D341Med (cell line): ENCODE measurements at places on chromosomes 3 and 15.

DNA sequence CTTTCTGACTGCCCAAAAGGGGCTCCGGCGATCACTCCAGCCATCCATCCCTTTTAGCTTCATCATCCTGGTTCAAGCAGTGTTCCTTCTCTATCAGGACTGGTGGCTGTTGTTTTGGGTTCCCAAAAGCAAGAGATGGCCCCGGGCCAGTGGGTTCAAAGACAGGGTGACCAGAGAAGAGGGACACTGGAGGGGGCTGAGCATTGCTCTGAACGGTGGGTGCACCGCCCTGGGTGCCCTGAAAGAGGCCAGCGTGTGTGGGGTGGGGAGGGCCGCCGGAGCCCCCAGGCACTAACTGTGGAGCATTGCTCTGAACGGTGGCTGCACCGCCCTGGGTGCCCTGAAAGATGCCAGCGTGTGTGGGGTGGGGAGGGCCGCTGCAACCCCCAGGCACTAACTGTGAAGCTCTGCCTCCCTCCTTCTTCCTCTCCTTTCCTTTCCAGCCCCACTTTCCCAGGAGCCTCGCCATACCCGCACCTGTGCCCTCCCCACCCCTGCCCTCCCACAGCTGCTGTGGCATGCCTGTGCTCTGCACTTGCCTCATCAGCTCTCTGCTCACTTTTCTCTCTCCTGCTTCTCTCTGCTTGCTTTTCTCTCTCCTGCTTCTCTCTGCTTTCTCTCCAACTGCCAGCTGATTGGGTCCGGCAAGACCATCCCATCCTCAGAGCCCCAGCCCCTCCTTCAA, 37.4 kb upstream of the OR4F6 start:
- no peak for DNase-seq

DNA sequence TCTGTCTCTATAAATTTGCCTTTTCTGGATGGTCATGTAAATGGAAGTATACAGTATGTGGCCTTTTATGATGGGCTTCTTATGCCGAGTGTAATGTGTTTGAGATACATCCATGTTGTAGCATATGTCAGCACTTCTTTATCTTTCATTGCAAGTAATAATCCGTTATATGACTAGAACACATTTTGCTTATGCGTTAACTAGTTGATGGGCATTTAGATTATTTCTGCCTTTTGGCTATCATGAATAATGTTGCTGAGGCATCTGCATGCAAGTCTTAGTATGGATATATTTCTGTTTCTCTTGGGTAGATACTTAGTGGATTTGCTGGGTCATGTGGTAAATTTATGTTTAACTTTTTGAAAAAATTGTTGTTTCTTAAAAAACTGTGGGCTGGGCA, 19.7 kb downstream of the KAT2B start:
- no peak for DNase-seq

DNA sequence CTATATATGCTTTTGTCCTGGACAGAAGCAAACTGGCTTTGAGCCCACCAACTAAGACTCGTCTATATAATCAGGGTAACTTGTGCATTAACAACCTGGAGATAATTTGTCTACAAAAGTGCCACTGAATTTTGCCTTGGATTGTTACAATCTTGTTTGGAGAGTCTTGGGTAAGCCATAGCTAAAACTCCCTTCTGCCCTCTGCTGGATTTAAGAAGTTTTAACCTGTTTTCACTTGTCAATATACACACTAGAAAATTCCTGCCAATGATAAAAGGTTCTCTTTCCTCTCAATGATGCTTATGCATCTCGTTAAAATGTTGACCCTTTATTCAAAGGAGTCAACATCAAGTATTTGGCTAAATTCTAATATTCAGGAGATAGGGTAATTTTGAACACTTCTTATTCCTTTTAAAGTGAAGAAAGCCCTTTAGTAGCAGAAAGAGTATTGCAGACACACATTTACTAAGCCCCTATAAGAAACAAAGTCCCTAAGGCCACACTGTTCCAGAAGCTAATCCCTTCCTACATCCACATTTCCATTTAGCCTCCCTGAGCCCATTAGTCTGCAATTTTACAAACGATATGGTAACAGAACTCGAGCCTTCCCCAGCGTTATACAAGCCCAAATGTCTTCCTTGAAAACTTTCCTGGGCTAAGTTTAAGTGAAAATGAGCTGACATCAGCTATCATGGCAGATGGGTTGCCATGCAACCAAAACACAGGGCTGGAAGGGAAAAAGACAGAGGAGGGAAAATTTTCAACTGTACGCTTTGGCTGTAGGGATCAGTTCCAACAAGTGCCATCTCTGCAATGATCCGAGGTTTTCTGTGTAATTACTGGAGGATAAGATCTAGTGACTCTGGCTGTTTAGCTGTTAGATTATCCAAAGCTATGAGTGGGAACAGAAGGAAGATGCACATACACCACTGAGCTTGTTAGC, 75.9 kb upstream of the FGF12 start:
- DNase-seq, result peak; percentile 48

DNA sequence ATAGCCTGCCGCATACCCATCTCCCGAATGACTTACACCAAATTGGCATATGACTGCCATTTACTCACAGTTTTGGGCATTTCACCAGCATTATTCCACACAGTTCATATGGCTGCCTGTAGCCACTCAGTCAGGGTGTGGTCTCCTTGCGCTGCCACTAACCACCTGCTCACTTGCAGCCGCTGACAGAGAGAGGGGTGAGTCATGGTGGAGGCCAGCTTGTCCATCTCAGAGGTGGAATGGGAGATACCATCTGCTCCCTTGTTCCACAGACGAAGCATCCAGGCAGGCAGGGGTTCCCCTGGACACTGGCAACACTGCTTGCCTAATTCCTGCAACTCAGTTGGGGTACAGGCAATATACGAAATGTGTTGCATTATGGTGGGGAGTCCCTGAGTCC, 15.6 kb downstream of the CCRL2 start:
- no peak for DNase-seq

- peak; percentile 56 for DNase-seq
These were observed 3.5 kb upstream of the LSMEM2 start for GRCh38 chr3:50275141-50275995.

DNA sequence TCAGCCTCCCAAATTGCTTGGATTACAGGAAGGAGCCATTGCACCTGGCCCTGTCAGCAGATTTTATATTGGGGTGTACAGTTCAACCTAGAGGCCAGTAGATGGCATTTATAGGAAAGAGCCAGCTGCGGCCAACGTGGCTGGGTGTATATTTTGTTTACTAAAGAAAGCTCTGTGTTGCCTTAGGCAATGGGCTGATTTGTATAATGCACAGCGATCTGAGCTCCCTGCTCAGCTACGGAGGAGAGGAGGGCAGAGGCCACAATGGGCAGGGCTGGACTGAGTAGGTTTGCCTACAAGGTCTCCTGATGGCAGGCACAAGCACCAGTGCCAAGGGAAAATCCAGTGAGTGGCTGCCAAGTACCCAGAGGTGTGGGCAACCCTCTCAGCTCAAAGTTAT, 282.4 kb downstream of the ARPP21 start:
- DNase-seq, result no peak

DNA sequence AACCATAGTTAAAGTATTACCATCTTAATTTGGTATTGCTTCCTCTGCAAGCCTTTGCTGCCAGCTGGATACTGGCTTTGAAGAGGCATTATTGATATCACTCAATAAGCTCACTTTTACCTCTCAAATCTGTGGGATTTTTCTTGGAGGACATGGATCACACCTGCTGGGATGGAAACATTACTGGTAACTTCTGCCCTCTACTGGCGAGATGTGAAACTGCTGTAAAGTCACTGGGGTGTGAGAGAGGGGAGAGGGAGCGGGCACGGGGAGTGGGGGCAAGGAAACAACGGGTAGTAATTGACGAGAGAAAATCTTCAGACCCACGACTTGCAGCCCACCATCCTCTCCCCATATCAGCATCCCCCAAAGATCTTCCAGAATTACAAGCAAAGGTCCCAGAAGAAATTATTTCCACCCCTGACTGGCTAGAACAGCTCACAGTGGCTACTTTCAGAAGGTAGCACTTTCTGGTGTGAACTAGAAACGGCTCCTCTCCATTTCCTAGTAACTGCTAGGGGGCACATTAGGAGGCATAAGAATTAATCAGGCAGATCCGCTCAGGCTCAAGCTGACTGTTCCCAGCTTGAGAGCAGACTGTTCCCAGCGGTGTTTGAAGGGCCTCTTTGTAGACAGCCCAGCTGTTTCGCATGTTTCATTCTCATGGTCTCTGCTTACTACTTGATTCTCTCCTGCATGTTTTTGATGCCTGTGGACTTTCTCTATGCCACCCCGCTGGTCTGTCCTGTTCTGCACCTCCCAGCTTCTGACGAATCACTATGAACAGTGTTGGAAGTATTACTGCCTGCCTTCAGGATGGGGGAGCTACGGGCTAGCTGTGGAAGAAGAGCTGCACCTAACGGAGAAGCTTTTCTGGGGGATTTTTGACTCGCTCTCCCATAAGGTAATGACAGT, 230.4 kb upstream of the CHRM5 start:
- DNase-seq, result peak; percentile 74

GRCh38 chr3:137866933-137867332, 102.8 kb downstream of the SOX14 start:
- no peak for DNase-seq

GRCh38 chr3:159593927-159594605, 394.6 kb upstream of the IL12A start:
- DNase-seq, result no peak

- no peak for DNase-seq
These were observed 13.0 kb downstream of the CYP1A1 start for GRCh38 chr15:74712311-74712710.

GRCh38 chr3:26522919-26523318, 99.7 kb upstream of the LRRC3B start:
- no peak for DNase-seq

- DNase-seq, result peak; percentile 82
These were observed 12.8 kb downstream of the VILL start for GRCh38 chr3:38003371-38003816.

- no peak for DNase-seq
These were observed 16.4 kb upstream of the ALAS1 start for GRCh38 chr3:52181543-52181942.

DNA sequence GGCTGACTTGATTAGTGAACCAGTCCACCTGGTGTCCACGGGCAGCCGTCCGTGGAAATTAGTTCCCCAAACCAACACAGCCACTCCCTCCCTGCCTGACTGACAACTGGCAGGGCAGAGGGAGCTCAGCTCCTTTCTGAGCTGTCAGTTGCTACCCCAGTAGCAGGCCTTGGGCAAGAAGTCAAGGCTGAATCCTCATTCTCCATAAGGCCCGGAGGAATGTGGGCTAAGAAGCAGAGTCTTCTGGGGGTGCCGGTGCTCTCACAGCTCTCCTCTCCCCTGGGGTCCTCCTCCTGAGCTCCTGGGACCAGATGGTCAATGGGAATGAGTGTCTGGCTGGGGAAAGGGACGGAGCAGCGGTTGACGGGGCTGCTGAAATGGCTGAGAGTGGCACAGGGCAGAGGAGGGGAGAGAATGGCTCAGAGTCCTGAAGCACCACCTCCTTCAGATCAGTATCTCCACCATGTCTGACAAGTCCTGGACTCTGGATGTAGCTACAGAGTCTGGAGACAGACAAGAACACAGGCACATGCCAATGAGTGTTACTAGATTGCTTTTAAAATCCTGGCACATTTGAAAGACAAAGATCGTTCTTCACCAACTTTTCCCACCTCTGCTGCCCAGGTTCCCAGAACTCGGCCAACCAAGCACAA, 16.9 kb downstream of the AMOTL2 start:
- DNase-seq, result no peak

- no peak for DNase-seq
These were observed 130.6 kb downstream of the SMAD6 start for GRCh38 chr15:66832664-66833063.

DNA sequence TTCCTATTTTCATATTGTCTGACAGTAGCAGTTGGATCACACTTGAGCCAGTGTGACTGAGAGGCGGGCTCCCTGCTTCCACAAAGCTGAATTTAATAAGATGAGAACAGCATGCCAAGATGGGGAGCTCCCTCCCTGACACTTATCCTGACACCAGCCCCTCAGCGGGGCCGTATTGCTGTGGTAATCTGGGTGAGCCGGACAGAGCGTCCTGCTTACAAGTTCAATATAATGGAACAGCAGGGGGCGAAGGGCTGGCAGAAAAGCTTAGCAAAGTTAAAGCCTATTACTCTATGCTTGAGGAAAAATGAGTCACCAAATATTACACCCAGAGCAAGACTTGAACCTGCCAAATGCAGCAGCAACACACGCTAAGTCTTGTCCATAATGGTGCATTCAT, 163.8 kb upstream of the CMC1 start:
- DNase-seq, result peak; percentile 21

DNA sequence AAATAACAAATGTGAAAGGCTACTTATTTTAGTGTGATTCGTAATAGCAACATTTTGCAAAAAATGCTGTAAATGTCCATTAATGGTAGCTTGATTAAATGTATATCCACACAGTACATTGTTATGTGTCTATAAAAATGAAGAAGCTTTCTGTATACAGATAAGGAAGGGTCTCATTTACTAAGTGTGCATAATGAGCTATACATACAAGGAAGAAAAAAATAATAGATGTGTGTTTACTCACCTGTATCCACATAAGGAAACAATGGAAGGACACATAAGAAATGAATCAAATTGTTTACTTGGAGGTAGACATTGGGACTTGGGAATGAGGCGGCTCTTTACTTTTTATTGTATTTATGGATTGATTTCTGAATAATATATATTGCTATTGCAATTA, 34.9 kb downstream of the MED12L start:
- DNase-seq, result no peak

DNA sequence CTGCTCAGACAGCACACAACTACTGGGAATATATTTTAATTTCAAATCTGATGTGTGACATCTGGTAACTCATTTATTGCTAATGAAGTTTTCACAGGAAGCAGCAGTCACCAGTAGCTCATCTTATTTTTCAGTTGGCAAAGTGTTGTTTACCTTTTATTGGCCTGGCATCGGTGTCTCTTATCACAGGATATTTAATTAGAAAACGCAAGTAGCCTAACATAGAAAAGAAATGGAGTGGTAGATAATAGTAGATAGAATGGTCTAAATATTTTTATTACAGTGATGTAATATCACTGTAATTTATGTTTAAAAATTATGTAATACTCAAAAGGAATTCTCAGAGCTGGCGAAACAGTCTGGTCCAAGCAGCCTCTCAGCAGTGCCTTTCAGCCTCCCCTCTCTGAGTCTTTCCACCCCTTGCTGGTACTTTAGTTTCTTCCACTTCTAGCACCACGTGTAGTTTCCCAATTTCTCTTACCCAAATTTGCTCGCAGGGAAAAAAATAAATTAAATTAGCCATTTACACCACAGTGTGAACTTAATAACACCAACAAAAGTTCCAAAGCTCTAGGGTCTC, 31.9 kb downstream of the AGTR1 start:
- DNase-seq, result no peak

DNA sequence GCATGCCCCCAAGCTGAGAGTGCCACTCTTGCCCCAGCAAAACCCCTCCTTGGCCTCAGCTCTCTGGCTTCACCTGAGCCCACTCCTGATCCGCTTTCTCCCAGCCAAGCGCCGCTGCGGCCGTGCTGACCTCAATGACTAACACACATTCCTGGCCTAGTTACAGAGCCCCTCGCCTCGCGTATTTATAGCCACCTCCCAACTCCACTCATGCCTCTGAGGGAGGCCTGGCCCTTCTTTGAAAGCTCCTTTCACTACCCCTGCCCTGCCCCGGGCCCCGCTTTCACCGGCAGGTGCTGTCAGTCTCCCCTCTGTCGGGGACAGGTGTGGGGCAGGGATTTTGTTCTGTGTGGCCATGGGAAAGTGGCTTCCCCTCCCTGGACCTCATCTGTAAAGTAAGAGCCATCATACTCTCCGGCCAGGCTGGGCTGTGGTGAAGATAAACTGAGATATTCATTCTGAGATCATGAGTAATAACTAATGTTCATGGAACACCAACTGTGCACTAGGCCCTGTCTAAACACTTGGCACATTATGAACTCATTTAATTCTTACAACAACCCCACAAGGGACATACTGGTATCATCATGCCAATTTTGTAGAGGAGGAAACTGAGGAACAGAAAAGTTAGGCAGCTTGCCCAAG, 13.2 kb upstream of the ATP2B2 start:
- no peak for DNase-seq
